ENCODE measurements at places on chromosomes 3 and 15.

- DNase-seq: no peak
These were observed 116.4 kb downstream of the GREM1 start for GRCh38 chr15:32834156-32834555.

DNA sequence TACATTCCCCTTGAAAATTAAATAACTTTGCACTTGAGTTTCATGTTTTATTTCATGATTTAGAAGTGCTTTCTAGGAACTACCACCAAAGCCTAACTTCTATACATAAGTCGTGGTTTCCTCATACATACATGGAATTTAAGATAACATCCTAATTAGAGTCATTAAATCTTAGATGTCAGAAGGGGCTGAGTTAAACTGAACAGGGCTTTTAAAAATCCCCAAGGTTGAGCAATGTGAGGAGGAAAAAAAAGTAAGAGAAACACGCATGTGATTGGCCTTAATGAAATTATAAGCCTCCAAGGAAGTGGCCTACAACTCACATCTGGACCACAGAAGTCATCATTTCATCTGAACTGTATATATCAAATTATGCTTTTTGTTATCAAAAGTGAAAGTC is 303.1 kb upstream of the SEMA6D start:
- no peak for DNase-seq

DNA sequence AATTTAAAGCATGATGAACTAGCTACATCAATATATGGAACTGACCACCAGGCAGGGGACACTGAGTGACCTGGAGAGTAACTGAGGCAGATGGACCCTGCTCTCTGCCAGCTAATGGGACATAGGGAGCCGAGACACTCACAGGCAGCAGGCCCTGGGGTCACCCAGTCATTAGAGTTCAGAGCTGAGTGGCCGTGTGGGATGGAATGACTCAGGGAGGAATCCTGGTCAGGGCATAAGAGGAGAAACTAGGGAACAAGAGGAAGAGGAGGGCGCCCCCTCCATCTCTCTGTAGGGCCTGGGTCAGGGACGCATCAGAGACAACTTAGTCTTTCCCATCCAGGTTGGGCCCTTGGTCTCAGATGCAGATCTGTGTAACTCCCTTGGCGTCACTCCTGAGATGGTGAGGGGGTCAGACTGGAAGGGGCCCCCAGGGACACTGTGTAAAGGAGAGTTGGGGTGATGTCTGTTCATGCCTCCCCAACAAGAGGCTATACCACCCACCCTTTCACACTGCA is 39.8 kb downstream of the CCDC12 start:
- DNase-seq: no peak

DNA sequence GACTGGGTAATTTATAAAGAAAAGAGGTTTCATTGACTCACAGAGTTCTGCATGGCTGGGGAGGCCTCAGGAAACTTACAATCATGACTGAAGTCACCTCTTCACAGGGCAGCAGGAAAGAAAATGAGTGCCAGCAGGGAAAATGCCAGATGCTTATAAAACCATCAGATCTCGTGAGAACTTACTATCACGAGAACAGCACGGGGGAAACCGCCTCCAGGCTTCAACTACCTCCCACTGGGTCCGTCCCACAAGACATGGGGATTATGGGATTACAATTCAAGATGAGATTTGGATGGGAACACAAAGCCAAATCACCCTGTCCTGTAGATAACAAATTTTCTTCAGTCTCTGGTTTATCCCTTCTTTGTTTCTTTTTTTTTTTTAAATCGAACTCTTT is 31.0 kb upstream of the AVEN start:
- DNase-seq: no peak

DNA sequence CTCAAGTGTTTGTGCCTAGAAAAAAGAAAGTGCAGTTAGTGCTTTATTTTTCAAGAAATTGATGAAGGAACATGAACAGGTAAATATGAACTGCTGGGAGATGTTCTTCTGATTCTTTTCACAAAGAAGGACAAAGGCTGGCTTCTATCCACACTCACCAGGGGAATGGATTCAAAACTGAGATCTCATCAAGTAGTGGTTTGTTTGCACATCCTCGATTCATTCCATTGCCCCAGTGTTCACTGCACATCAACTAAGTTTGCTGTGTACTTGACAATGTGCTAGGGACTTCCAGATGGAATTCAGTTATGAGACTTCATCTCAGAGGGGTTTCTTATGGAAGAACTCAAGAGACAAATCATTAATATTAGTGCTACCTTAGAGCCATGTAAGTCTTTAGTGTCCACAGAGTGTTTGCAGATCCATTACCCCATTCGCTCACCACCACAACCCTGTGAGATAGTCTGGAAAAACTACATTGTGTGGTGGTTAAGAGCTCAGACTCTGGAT is 332.9 kb upstream of the PPP2R3A start:
- DNase-seq: no peak

GRCh38 chr3:71587958-71588357 is 4.4 kb upstream of the FOXP1 start:
- no peak for DNase-seq

- DNase-seq: no peak
These were observed 95.7 kb downstream of the CD47 start for GRCh38 chr3:107994956-107995715.

GRCh38 chr3:183577346-183577745 is 21.8 kb upstream of the KLHL6 start:
- no peak for DNase-seq

DNA sequence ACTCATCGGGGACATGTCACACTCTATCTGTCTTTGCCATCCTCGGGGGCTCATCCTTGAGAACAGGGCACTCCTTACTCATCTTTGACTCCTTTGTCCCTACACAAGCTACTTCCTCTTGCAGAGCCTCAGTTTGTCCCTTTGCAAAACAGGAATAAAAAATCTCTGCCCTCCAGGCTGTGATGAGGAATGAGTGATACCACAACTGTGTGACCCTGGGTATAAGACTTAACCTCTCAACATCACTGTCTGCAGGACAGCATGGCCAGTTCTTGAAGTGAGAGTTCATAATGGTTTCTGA is 48.5 kb downstream of the IQSEC1 start:
- no peak for DNase-seq

DNA sequence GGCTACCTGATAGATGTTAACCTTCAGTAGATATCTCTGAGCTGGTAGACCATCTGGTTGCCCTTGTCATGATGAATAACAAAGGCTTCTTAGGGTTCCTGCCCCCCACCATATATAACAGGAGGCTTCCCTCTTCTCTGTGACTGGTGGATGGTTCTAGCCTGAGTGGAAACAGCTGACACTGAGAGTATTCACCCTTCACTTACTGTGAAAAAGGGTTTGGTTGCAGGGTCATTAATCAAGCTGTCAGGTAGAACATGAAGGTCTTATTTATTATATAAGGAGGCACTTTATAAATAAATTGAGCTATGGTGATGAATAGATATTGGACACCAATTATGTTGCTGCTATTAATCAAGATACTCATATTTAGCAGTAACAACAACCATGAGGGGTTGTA is 58.6 kb downstream of the CACNA2D3 start:
- DNase-seq: no peak

DNA sequence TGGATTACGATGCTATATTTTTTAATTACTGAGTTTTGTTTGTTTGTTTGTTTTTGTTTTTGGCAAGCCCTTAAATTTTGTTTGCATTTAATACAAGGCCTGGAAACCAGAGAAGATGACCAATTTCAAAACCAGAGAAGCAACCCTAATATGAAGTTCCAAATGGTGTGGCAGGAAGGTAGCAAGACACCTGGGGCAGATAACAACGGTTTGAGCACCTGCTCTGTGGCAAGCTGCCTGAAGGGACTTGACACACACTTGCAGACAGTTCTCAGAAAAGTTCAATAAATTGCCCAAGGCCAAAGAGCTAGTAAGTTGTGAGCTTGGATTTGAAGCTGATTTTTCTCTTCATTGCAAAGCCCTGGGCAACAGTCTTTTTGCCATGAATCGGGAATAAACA is 151.2 kb upstream of the UBE2E1 start:
- DNase-seq: no peak

DNA sequence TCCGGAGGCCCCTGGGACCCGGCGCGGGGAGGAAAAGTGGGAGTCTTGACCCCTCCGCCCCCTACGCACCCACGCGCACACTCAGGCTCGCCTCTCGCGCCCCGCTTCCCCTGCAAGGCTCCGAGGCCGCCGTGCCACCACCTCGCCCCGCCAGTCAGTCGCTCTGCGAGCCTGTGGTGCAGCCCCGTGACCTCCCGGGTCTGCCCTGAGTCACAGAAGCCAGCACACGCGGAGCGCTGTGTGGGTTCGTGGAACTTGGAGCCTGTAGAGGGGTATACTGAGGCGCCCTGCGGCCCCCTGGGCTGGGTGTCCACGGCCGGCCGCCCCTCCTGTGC is 380 bp upstream of the ALS2CL start:
- no peak for DNase-seq

DNA sequence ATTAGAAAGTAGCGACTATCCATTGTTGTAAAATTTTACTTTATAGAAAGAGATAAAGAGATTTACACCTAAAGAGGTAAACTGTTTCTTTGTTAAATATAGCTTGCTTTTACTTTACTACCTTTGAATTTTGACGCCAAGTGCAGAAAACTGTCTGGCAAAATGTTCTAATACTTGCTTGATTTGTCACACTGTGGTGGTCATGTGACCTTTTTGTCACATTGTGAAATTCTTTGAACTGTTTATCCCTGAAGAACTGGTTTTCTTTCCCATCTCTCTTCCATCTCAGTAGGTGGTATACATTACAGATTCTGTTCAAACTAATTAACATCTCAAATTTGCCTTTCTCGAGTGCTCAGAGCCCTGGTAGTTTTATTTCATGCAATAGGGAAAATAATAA is 327.4 kb downstream of the NAALADL2 start:
- DNase-seq: no peak

- DNase-seq: no peak
These were observed 53.8 kb downstream of the STAG1 start for GRCh38 chr3:136698361-136698760.

- peak; percentile 99 for DNase-seq
These were observed 17.5 kb downstream of the VGLL3 start for GRCh38 chr3:86973440-86973839.

DNA sequence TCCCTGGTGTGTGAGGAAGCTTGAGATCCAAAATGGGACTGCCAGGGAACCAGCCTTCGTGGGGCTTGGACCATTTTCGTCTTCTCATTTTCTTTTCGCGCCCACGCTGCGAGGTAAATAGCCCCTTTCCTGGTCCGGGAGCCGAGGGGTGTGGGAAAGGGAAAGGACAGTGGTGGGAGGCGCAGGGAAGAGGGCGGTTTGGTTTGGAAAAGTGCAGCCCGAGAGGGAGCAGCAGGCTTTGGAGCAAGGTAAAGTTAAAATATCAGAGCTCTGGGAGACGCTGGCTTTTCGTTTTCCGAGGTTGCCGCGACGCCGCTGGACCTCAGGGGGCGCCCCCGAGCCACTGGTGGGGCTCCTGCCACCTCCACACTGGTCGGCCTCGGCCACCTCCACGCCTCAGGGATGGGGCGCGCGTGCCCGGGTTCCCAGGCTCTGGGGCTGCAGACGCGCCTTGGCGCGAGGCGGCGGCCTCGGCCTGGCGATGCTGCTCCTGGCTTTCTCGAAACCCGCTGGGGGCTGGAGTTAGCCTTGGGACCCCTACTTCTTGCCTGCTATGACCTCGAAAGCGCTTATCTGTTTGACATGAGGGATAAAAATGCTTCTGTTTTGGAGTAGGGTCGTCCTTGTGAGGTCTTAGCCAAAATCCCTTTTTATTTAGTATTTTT is 3.2 kb downstream of the PTPRG start:
- DNase-seq: no peak

DNA sequence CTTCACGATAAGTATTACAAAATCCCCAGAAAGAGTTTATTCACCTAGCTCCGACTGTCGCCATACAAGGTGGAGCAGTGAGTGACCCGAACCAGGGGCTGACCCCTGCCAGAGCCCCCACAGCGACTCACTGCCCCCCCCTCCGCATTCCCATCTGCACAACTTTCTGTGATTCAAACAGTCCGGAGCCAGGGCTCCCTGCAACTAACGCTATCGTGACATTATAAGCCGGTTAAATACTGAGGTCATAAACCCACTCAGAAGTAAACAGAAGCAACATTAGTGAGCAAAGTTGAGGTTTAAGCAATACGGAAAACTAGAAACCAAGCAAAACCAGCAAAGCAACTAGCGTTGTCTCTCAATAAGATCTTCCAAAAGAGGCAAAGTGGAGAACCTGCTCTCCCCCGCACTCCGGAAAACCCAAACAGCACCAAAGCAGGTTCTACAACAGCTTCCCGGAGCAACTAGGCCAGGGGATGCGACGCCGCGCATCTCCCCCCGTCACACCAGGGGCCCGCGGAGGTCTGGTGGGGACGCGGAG is 642 bp downstream of the SCAP start:
- peak; percentile 46 for DNase-seq

DNA sequence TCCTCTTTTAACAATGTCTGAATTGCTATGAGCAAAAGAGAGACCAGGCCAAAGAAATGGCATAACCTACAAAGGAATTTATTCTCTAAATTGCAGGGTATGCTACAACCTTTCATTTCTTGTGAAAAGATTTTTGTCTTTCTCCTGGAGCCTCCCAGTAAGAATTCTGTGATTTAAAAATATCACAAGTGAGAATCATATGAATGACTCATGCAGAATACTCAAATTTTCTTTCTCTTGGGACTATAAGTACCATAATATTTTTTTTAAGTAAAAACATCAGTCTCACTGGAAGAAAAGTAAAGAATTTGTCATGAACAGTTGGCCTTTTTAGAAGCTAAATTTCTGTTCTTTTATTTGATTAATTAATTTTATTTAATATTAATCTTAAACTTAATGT is 26.3 kb downstream of the SYNPR start:
- no peak for DNase-seq

DNA sequence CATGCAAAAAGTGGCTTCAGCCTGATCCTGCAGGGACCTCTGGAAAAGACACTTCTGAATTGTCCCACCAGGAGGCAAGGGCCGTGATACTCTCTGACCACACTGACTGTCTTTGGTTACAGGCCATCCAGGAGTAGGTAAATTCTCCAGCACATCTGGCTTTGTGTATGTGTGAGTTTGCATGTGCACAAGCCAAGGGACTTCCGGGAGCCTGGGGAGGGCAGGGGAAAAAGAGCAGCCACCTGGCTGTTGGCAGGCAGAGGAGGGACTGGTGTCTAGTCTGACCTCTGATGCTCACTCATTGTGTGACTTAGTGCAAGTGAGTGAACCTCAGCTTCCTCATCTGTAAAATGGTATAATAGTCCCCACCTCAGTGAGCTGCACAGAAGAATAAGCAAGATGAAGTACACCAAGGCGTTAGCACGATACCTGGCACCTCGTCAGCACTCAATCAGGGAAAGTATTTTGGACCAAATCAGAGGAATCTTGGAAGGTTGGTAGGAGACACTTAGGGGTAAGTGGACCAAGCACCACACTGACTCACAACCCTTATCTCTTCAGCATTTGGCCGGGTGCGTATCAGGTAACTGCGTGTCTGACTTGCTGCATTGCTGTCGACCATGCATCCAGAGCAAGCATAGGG is 19.1 kb downstream of the KLHL6 start:
- no peak for DNase-seq

GRCh38 chr3:115885621-115886020 is 262.3 kb downstream of the GAP43 start:
- peak; percentile 5 for DNase-seq
